ENCODE measurements at places on chromosomes 7 and 10. TPM values are rescaled to one million over a fixed set of nuclear protein-coding genes. Genes with fewer than 3 reads are reported as not detected.

COL13A1 gene
- total RNA-seq: not detected

TDRD1 gene
- not detected for total RNA-seq

RNF133 gene
- not detected for total RNA-seq

AGR3 gene
- not detected for total RNA-seq

SLC12A9 gene
- total RNA-seq: 18.5 TPM

LARP4B gene
- 119 TPM for total RNA-seq

CCDC172 gene
- not detected for total RNA-seq

CALML5 gene
- not detected for total RNA-seq

NUTM2E gene
- 0.58 TPM for total RNA-seq

MGMT gene
- 16.9 TPM for total RNA-seq

CDHR3 gene
- total RNA-seq: not detected

CYP2E1 gene
- total RNA-seq: 0.96 TPM

NPC1L1 gene
- 0.08 TPM for total RNA-seq

ACTL6B gene
- total RNA-seq: not detected

TAS2R4 gene
- 0.33 TPM for total RNA-seq

CYP3A7 gene
- not detected for total RNA-seq

ZNF365 gene
- not detected for total RNA-seq

TAX1BP1 gene
- 41.1 TPM for total RNA-seq

PRLHR gene
- total RNA-seq: not detected

MALSU1 gene
- 65.5 TPM for total RNA-seq

PTF1A gene
- not detected for total RNA-seq

PLCE1 gene
- 0.08 TPM for total RNA-seq

CDC14C gene
- not detected for total RNA-seq

COBL gene
- 0.21 TPM for total RNA-seq

CRHR2 gene
- total RNA-seq: not detected

TAS2R38 gene
- not detected for total RNA-seq

MACC1 gene
- 26.6 TPM for total RNA-seq

LRRN3 gene
- total RNA-seq: 0.18 TPM

CUL2 gene
- 31.3 TPM for total RNA-seq

TEX36 gene
- total RNA-seq: not detected
